ENCODE measurements at places on chromosomes 13 and 19.

DNA sequence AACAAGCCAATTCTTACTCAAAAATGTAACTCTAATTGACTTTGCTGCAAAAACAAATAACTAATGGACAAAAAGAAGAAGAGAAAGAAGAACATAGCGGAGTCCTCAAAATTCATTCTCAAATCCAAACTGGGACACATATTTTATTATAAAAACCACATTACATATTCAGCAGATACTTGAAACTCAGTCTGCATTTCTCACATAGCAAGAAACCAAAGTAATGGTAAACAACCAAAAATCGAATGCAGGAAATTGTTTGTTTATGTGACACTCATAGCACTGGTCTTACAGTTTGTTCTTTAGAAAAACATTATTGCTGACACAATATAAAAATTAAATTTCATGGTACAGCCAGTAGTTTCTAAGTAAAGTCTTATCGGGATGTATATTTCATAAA lies 789.8 kb downstream of the SLITRK6 start:
- no peak for DNase-seq

DNA sequence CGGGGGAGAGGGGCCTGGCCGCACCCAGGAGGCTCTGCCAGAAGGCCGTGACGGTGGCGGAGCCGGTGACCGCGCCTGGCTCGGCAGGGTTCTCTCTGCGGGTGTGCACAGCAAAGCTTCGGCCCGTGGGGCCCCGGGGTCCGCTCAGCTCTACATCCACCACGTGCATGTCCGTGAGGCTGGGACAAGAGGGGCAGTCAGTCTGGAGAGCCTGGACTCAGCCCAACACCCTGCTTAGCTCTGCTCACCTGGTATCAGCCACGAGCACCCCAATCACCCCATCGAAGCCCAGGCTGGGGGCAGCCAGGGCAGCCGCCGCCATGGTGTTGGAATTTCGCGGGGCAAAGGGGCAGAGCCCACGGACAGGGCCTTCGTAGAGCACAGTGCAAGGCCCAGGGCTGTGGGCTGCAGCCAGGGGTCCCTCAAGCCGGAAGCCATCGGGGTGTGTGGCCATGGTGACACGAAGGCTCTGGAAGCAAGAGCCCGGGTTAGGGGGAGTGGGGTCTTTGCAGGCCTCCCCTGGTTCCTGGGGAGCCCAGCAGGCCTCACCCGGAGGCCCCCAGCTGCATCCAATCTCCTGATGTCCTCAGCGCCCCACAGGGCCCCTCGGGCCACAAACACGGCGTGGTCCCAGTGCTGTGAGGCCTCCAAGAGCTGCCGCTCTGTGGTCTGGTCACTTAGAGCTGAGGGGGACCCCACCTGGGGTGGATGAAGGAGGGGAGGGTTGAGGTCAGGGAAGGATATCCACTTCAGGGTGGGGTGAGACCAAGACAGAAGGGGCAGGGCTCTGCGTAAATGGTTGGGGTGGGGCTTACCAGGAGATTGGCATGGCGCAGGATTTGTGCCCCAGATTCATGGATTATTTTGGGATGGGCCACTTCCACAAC lies 1.4 kb downstream of the ASPDH start:
- no peak for DNase-seq

- no peak for DNase-seq
Measured at GRCh38 chr19:30374865-30375552, 2.8 kb downstream of the ZNF536 start.

GRCh38 chr19:22263121-22263520 lies 23.1 kb upstream of the ZNF729 start:
- DNase-seq = no peak

DNA sequence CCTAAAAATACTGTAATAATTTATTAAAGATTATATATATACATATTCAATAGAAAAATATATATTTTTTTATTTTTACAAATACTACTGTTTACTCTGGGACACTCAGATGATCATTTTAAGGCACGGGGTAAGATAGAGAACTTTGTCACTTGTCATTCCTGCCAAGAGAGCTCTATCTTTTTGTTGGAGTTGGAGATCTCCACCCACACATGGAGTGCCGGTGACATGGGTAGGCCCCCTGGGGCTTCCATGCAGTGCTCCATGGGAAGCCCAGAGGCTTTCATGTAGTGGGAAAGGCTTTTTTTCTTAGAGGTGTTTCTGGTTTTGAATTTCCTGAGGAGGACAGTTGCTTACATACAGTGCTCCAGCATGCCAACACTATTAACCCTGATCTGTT lies 81.4 kb downstream of the LMO7 start:
- DNase-seq = no peak

- DNase-seq = no peak
Measured at GRCh38 chr13:35514061-35514477, 37.6 kb upstream of the MAB21L1 start.

GRCh38 chr19:15294561-15294990 lies 37.8 kb downstream of the BRD4 start:
- DNase-seq = no peak

GRCh38 chr13:21242236-21242635 lies 65.8 kb downstream of the MRPL57 start:
- no peak for DNase-seq

GRCh38 chr13:48185018-48185417 lies 48.0 kb upstream of the ITM2B start:
- DNase-seq = no peak

DNA sequence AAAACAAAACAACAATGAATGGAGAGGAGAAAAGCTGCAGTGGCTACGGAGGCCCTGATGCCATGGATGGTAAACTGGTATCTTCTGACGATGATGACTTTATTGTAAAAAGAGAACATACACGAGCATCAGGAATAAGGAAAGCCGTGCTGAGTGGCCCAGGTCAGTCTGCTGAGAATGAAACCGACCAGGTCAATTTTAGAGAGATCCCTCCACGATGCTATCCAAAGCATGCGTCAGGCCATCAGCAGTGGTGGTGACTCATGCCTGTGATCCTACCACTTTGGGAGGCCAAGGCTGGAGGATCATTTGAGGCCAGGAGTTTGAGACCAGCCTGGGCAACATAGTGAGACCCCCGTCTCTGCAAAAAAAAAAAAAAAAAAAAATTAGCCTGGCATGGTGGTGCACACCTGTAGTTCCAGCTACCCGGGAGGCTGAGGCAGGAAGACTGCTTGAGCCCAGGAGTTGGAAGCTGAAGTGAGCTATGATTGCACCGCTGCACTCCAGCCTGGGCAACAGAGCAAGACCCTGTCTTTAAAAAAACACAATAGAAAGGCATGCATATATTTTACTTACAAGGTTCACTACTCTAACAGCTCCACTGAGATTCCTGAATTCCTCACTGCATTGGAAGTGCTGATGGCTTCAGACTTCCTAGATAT lies 62.3 kb downstream of the GADD45B start:
- DNase-seq = no peak

DNA sequence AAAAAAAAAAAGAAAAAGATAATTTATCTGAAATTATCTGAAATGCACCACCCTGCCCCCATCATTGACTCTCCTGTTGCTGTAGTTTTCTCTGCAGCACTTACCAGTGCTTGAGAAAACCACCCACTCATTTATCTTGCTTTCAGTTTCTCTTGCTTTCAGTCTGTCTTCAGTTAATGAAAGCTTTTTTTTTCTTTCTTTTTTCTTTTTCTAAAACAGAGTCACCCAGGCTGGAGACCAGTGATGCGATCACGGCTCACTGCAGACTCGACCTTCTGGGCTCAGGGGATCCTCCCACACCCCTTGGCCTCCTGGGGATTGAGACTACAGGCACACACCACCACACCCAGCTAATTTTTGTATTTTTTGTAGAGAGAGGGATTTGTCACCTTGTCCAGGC lies 4.3 kb upstream of the ACP5 start:
- no peak for DNase-seq

GRCh38 chr13:87667686-87668085 lies 3.5 kb upstream of the SLITRK5 start:
- DNase-seq = no peak

GRCh38 chr13:51995677-51996551 lies 15.3 kb downstream of the ATP7B start:
- DNase-seq = no peak

DNA sequence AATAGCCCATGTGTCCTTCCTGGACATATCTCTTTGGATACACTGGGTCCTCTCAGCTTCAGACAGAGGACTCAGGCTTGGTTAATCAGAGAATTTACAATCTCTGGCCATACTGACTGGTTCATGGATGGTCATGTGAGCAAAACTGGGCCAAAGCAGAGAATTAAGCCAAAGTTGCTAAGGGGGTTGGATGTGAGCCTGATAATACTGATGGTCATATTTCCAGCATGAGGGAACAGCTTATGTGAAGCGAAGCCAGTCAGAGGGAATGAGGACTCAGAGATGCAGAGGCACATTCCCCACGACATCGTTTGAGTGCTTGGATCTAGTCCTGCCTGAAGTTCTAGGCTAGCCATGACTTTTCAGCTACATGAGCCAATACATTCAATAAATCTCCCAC lies 22.0 kb upstream of the LRRC4B start:
- DNase-seq = no peak

DNA sequence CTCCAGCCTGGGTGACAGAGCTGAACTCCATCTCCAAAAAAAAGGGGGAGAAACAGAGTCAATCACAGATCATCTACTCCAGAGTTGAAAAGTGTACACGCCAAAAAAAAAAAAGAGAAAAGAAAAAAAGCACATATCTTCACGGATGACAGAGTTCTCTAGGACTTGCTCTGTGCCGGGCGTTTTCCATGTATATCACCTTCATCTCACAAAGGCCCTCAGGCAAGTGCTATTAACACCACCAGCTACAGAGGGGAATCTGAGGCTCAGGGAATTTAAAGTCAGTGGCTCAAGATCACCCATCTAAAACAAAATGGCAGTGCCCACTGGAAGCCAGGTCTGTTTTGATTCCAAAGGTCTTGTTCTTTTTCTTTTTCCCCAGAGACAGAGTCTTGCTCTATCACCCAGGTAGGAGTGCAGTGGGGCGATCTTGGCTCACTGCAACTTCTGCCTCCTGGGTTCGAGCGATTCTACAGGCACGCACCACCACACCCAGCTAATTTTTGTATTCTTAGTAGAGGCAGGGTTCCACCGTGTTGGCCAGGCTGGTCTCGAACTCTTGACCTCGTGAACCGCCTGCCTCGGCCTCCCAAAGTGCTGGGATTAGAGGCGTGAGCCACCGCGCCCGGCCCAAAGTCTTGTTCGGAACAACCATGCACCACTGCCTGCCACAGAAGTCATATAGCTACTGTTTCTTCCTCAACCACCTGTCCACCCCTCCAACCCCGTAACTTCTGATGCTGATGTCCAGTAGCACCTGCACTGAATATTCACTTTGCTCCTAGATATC lies 42.2 kb downstream of the SAE1 start:
- no peak for DNase-seq

GRCh38 chr19:13133241-13133870 lies 15.3 kb downstream of the NACC1 start:
- no peak for DNase-seq
